ENCODE measurements at places on chromosomes 13 and 19.
A peak's percentile ranks its signal among the peaks of the same experiment; 100 is the strongest.

GRCh38 chr19:20422216-20423205 is 143.1 kb downstream of the ZNF737 start:
- H3K27ac ChIP-seq = no peak overlapping the region
- no peaks in the 10 kb centered on the region for H3K27me3 ChIP-seq
- no peak overlapping the region for H3K4me3 ChIP-seq

DNA sequence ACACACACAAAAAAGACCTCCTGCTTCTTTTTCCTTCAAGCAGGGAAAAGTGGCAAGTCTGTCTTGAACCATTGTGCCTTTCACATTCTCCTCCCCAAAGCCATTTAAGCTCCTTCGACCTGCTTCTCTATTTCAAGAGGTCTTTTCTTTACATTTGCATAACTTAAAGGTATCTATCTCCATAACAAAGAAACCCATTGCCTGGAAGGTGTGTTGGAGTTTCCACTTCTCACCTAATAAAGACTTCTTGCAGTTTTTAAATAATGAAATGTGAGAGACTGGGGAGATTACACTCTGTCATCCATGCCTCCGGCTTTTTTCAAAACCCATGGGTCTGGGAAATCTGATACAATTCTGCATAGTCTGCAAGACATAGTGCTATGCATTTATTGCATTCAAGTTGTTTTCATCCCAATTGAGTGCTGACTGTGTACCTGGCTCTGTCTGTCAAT is 41.8 kb upstream of the NBEA start:
- no peak overlapping the region for H3K4me3 ChIP-seq
- no peaks in the 10 kb centered on the region for H3K27me3 ChIP-seq
- DNase-seq = no peak
- no peak overlapping the region for H3K27ac ChIP-seq

- no peak overlapping the region for H3K4me3 ChIP-seq
- H3K4me1 ChIP-seq = no peaks in the 10 kb centered on the region
- no peak overlapping the region for H3K27ac ChIP-seq
- H3K36me3 ChIP-seq = no peaks in the 10 kb centered on the region
- DNase-seq = no peak
- H3K27me3 ChIP-seq = no peaks in the 10 kb centered on the region
Observed at GRCh38 chr13:93409001-93409400, 182.4 kb downstream of the GPC6 start.

DNA sequence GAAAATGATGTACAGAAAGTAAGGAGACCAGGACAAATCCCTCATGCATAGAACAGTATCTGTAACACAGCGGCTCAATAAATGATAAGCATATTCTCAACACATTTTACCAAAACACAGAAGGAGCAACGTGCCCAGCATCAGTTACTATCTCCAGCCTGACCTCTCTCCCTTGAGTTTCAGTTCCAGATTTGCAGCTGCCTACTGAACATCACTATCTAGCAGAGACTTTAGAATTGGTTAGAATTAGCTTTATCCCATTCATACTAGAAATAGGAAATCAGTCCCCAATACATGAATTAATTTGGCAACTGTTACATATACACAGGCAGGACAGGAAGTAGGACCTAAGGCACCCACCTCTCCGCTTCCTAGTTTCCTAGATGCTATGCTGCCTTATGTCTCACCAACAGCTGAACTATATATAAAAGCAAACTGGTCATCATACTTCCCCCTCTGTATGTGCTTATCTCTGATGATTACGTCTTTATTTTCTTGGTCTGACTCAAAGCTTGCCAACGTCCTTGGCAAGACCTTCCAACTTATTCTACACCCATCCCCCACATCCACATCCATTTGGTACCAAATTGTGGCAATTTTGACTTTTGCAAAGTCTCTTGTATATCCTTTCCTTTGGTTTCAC is 61.1 kb downstream of the SACS start:
- peaks cover 18% of the 10 kb centered on the region for H3K36me3 ChIP-seq
- no peak overlapping the region for H3K4me3 ChIP-seq
- H3K27me3 ChIP-seq = no peaks in the 10 kb centered on the region

- H3K4me1 ChIP-seq = peaks cover 97% of the 10 kb centered on the region
- H3K4me3 ChIP-seq = peak overlapping the region; percentile 15
- peak; percentile 71 for DNase-seq
Observed at GRCh38 chr19:38657633-38658222, 10.3 kb downstream of the ACTN4 start.

DNA sequence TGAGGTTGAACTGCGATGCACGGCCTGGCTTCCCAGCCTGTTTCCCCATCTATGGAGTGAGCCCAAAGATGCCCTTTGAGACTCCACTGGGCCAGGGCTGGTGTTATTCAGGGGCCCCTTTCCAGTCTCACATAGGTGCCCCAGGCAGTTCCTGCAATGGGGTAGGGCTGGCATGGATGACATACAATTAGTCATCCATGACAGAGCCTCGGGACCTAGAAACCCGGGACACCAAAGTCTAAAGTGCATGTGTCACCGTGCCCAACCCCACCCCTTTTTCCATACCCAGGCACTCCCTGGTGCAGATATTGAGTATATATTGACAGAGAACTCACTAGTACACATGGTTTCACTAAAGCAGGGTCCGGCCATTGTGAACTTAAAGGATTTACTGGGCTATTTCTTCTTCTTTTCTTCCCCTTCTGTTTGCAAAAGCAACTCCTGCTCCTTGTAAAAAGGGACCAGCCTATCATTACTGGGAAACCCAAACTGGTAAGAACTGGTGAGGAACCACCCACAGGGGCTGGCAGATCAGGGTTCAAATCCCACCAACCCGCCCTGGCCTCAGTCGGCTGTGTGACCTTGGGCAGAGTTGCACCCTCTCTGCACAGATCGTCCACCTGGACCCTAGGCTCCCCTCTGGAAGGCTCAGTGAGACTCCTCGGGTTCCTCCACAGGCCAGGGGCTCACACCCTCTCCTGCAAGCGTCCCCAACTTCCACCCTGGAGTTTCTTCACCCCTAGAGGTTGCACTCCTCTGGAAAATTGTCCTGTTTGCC is 2.7 kb downstream of the B3GNT3 start:
- no peaks in the 10 kb centered on the region for H3K36me3 ChIP-seq
- H3K4me3 ChIP-seq = peak overlapping the region; percentile 24
- peak; percentile 94 for DNase-seq
- H3K27me3 ChIP-seq = no peaks in the 10 kb centered on the region

DNA sequence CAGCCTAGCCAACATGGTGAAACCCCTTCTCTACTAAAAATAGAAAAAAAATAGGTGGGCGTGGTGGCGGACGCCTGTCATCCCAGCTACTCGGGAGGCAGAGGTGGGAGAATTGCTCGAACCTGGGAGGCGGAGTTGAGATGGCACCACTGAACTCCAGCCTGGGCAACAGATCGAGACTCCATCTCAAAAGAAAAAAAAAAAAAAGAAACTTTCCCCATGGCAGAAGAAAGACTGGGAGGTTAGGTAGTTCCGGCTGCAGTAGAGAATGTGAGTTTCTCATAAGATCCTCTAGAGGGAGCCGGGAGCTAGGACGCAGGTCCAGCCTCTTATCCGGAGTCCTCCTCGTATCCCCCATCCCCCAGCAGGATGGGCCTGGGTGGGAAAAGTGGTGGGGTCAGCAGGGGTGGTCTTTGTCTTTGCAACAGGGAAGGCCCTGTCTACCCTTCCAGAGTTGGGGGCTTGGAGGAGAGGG is 13.2 kb upstream of the CREB3L3 start:
- H3K36me3 ChIP-seq = no peaks in the 10 kb centered on the region
- peak overlapping the region; percentile 50 for H3K4me3 ChIP-seq
- no peaks in the 10 kb centered on the region for H3K27me3 ChIP-seq
- peaks cover 46% of the 10 kb centered on the region for H3K4me1 ChIP-seq
- peak overlapping the region; percentile 21 for H3K27ac ChIP-seq

- H3K36me3 ChIP-seq = no peaks in the 10 kb centered on the region
- H3K27ac ChIP-seq = no peak overlapping the region
- H3K4me3 ChIP-seq = no peak overlapping the region
- H3K4me1 ChIP-seq = no peaks in the 10 kb centered on the region
Observed at GRCh38 chr13:57739089-57739488, 107.5 kb downstream of the PCDH17 start.

DNA sequence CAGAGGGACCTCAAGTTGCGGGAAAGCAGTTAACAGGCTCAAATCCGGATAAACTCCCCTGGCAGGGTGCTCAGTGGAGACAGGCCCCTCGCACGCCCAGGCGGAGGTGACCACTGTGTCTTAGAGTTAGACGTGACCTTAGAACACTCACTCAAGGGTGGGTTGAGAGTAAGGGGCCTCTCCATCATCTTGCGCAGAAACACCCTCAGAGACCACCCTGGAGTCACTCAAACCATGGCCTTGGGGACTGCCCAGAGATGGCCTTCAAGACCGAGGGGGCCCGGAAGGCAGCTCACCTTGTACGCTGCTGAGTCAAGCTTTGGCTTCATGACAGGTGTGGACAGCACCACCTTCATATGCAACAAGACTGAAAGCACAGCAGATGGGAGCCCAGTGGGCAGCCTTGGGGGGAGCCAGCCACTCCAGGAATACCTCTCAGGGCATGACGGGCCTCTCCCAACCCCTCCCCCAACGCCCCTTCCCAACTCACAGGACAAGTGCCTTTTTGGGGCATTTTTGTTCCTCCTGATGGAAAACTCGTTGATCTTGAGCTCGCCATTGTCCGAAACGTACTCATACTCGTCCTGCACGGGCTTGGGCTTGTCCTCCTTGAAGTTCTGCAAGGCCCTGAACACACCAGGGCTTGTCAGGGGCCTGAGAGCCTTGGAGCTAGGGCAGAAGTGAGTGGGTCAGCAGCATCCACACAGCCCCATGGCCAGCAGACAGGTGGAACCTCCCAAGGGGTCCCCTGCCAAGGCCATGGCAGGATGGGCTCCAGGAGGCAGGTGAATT is 229.2 kb downstream of the TUBA3C start:
- H3K4me3 ChIP-seq = no peak overlapping the region
- H3K27me3 ChIP-seq = no peaks in the 10 kb centered on the region
- DNase-seq = no peak

DNA sequence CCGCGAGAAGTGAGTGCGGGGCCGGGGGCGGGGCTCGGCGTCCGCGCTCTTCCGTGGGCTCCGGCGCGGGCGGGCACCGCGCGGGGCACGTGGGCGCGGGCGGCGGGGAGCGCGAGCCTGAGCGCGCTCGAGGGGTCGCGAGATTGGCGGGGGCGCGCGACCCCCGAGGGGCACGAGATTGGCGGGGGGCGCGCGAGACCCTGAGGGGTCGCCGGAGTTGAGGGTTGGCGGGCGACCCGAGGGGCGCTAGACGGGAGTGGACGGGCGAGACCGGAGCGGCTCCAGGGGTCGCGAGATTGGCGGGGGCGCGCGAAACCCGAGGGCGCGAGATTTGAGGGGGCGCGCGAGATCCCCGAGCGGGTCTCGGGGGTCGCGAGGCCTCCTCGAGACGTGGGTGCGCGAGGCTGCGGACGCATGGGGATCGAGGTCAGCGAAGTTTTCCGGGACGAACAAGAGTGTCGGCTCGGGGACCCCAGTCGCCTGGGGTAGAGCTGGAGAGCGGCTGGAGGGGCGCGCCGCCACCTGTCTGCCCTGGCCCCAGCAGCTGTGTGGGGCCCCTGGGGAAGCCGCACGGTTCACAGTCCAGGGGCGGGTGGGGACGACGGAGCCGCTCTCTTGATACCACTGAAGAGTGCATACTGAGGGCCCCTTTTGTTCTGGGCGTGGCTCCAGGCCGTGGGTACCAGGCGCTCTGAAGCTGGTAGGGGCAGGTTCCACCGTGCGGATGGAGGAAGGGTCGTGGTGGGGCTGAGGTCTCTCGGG is 682 bp downstream of the SSBP4 start:
- peak overlapping the region; percentile 98 for H3K27ac ChIP-seq
- DNase-seq = no peak
- no peaks in the 10 kb centered on the region for H3K27me3 ChIP-seq
- no peaks in the 10 kb centered on the region for H3K36me3 ChIP-seq
- H3K4me3 ChIP-seq = peak overlapping the region; percentile 65

GRCh38 chr13:83297586-83298290 is 584.5 kb downstream of the SLITRK1 start:
- H3K4me3 ChIP-seq = no peak overlapping the region
- no peak overlapping the region for H3K27ac ChIP-seq
- H3K36me3 ChIP-seq = no peaks in the 10 kb centered on the region
- no peaks in the 10 kb centered on the region for H3K27me3 ChIP-seq
- DNase-seq = no peak

GRCh38 chr19:13207846-13208671 is 57.8 kb downstream of the IER2 start:
- H3K27me3 ChIP-seq = no peaks in the 10 kb centered on the region
- DNase-seq = no peak
- peaks cover 5% of the 10 kb centered on the region for H3K4me1 ChIP-seq
- no peak overlapping the region for H3K27ac ChIP-seq
- no peak overlapping the region for H3K4me3 ChIP-seq

- peak overlapping the region; percentile 97 for H3K4me3 ChIP-seq
- H3K36me3 ChIP-seq = no peaks in the 10 kb centered on the region
- peaks cover 16% of the 10 kb centered on the region for H3K4me1 ChIP-seq
- no peaks in the 10 kb centered on the region for H3K27me3 ChIP-seq
- DNase-seq = no peak
- peak overlapping the region; percentile 73 for H3K27ac ChIP-seq
Observed at GRCh38 chr13:24922387-24922744, 158.4 kb downstream of the RNF17 start.

DNA sequence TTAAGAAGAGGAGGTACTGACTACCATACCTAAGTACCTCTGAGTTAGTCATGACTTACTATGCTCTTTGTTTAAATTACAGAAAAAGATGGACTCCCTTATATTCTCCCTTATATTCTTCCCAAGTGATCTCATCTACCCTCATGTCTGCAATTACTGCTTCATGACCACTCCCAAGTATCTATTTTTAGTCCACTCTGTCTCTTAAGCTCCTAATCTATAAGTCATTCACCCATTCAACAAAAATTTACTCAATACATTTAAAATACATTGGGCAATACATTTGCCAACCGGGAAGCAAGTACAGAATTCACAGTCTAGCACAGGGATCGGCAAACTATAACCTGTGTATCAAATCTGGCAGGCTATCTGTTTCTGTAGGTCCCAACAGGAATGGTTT is 42.6 kb downstream of the KPNA3 start:
- H3K36me3 ChIP-seq = no peaks in the 10 kb centered on the region
- DNase-seq = no peak
- 0 out of 2 replicates have a peak, but pooled peaks cover 3% of the 10 kb centered on the region for H3K4me1 ChIP-seq
- H3K27me3 ChIP-seq = no peaks in the 10 kb centered on the region

- no peak overlapping the region for H3K4me3 ChIP-seq
- no peak for DNase-seq
- H3K4me1 ChIP-seq = no peaks in the 10 kb centered on the region
- no peak overlapping the region for H3K27ac ChIP-seq
- no peaks in the 10 kb centered on the region for H3K36me3 ChIP-seq
Observed at GRCh38 chr13:98606296-98606695, 29.4 kb upstream of the STK24 start.

GRCh38 chr13:32087955-32088747 is 56.6 kb downstream of the FRY start:
- no peaks in the 10 kb centered on the region for H3K36me3 ChIP-seq
- H3K27me3 ChIP-seq = no peaks in the 10 kb centered on the region
- H3K4me3 ChIP-seq = no peak overlapping the region
- H3K4me1 ChIP-seq = peaks cover 11% of the 10 kb centered on the region

GRCh38 chr19:51572410-51572809 is 1.3 kb downstream of the ZNF175 start:
- no peak overlapping the region for H3K27ac ChIP-seq
- H3K36me3 ChIP-seq = peaks cover 14% of the 10 kb centered on the region
- H3K4me1 ChIP-seq = peaks cover 10% of the 10 kb centered on the region
- no peak for DNase-seq
- peaks cover 7% of the 10 kb centered on the region for H3K27me3 ChIP-seq

GRCh38 chr13:89490661-89491060 is 1819.5 kb downstream of the SLITRK5 start:
- H3K27me3 ChIP-seq = no peaks in the 10 kb centered on the region
- H3K4me3 ChIP-seq = no peak overlapping the region

- H3K27ac ChIP-seq = no peak overlapping the region
- H3K36me3 ChIP-seq = no peaks in the 10 kb centered on the region
- H3K4me1 ChIP-seq = no peaks in the 10 kb centered on the region
- no peak for DNase-seq
- H3K4me3 ChIP-seq = no peak overlapping the region
Observed at GRCh38 chr13:40285634-40286033, 380.8 kb downstream of the FOXO1 start.
